ENCODE measurements at places on chromosomes 2 and 18.

GRCh38 chr18:41996020-41996419 is 41.0 kb downstream of the PIK3C3 start:
- DNase-seq, result no peak

GRCh38 chr2:163878718-163879117 is 142.9 kb upstream of the FIGN start:
- DNase-seq, result no peak

DNA sequence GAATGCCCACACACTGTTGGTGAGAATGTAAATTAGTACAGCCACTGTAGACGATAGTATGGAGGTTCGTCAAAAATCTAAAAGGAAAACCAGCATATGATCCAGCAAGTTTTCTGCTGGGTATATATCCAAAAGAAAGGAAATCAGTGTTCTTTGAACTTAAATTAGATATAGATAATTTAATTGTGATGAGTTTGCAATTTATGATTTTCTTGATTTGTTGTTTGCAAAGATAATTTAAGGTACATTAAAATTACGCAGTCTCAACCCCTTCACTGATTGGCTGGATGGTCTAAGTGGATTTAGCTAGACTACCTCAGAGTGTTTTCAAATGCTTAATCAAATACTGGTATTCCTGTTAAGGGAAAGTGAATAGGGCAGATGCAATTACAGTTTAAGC is 302.2 kb downstream of the GALNT13 start:
- DNase-seq, result no peak

GRCh38 chr2:144707736-144708326 is 187.9 kb upstream of the ZEB2 start:
- DNase-seq, result no peak

GRCh38 chr2:46379213-46380037 is 82.2 kb downstream of the EPAS1 start:
- no peak for DNase-seq

- DNase-seq, result no peak
Measured at GRCh38 chr2:160909781-160910242, 250.4 kb upstream of the TANK start.

- DNase-seq, result no peak
Measured at GRCh38 chr2:205658572-205658971, 23.7 kb upstream of the NRP2 start.

DNA sequence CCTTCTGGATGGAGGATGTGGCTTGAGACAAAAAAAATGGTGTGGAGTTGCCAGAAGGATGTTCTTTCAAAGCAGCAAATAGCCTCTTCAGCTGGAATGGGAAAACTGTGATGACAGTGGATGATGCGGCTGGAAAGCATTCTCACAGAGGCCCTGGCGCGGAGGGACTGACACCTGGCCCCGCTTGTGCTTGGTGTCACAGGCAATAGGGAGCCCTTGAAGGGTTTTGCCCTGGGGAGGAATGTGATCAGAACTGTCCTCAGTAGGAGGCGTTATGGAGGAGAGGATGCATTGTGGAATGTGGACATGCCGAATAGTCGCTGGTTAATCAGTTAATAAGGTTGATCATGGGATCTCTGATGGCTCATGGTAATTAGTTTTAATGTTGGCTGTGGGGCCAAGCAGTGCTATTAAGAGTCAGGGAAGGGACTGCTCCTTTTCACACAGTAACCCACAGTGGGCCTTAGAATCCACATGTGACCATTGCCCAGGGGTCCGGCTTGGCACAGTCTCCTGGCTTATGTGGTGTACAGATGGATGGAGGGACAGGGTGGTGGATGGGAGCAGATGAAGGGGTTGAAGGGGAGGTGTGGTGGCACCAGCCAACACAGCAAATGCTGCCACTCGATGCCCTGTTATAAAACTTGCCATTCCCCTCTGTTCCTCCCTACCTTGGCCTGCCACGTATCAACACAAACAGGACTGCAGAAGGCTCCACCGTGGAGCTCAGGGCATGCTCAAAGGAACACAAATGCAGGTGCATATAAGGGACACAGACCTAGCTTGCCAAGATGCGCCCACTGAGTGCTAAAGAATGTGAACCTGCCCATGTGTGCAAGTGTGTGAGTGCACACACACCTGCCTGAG is 71.7 kb downstream of the CIB4 start:
- no peak for DNase-seq

GRCh38 chr18:25109484-25109883 is 242.5 kb downstream of the ZNF521 start:
- no peak for DNase-seq

GRCh38 chr18:31498574-31499524 is 872 bp downstream of the DSG2 start:
- DNase-seq, result no peak

DNA sequence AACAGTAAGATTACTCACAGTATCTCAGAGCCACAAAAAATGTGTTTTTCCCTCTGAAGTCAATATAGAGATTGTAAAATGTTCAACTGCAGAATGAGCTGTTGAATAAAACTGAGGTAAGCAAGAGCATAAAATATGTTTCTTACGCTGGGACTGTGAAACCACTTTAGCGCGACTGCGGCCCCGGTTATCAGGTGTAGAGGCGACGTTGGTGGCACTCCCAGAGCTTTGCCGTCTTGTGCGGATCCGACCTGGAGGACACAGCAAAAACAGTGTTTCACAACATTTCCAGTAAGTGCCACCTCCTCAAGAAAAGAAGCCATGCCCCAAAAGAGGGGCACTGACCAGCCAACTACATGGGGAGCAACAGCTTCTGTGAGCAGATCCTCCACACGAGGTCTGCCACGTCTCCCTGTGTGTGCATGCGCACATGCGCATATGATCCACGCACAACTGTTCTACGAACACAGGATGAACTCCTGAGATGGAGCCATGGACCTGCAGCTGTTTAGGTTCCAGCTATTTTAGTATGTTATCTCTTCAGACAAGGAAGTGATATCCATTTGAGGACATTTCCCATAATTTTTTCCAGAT is 100.7 kb upstream of the RNU4ATAC start:
- no peak for DNase-seq

- DNase-seq, result no peak
Measured at GRCh38 chr2:165648801-165649200, 145.2 kb downstream of the GALNT3 start.

DNA sequence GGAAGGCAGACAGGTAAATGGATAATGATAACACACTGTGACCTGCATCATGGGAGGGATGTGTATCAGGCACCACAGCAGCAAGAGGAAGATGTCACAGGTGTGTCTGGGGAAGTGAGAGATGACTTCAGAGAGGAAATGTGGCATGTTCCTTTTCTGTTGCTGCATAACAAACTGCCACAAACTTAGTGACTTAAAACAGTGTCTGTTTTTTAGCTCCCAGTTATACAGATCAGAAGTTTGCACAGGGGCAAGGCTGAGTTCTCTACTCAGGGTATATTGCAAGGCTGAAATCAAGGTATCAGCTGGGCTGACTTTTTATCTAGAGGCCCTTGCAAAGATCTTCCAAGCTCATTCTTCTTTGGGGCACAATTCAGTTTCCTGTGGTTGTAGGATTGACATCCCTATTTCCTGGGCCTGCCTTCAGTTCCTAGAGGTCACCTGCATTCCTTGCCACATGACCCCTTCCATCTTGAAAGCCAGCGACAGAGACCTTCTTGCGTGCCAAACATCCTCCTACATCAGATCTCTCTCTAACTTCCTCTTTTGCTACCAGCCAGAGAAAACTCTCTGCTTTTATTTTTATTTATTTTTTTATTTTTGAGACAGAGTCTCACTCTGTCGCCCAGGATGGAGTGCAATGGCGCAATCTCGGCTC is 2.1 kb upstream of the MAP3K2 start:
- peak; percentile 52 for DNase-seq

DNA sequence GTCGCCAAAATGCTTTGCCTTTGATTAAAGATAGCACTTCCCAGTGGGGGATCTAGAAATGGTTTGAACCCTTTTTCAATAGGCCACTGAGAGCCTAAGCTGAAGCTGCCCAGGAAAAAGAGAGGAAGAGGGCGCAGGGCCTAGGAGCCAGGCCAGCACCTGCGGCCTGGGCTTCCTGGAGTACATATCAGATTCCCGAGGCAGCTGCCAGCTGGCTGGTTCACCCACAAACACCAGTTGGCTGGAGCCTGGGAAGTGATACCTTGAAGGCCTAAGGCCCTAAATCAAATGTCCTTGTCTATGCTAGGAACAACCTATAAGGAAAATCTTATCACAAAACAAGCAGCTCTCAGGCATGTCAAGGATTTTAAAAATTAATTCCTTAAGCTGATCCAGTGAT is 37.1 kb downstream of the ANKRD44 start:
- DNase-seq, result no peak
